ENCODE measurements at places on chromosomes 2 and 18.

GRCh38 chr2:70214953-70215549, 24.2 kb upstream of the C2orf42 start:
- DNase-seq, result no peak

GRCh38 chr2:1033069-1033468, 82.4 kb downstream of the SNTG2 start:
- DNase-seq, result no peak

DNA sequence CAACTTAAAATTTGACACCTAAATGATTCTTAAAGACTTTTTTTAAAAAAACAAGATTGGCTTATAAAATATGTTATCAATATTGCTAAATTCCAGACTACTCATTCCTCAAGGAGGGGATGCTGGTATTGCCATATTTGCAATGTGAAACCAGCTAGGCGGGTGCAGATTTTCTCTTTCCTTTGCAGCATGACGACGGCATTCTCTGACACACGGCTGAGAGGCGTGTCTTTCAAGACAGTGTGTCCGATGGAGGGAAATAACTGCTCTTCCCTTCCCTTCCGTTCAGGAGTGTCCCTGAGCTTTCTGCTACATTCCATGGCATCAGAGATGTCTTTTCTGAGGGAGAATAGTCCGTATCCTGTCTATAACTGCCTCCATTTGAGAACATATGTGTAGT, 38.2 kb upstream of the CNGA3 start:
- DNase-seq, result no peak

DNA sequence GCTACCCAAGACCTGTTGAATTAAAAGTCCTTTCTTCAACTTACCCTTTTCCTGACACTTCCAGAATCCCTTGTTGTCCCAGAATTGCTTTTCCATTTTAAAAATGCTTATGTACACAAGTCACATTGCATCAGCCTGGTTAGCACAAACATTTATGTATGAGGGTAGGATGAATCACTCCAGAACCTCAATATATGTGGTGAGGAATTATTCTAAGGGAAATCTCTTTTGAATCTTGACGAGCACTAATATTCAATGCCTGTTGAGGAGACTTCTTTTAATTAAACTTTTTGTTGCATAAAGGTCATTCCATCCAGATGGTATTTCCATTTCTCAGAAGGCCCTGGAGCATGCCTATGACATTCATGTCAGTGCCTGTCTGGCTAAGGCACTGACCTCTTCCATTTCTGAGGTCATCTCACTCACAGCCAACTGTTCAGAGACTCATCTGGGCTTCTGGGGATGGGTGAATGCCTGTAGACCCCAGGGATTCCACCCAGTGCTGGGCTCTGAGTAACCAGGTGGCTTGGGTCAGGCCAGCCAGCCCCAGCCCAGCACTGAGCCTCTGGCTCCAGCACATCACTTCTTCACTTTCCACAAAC, 28.2 kb downstream of the ACMSD start:
- no peak for DNase-seq

DNA sequence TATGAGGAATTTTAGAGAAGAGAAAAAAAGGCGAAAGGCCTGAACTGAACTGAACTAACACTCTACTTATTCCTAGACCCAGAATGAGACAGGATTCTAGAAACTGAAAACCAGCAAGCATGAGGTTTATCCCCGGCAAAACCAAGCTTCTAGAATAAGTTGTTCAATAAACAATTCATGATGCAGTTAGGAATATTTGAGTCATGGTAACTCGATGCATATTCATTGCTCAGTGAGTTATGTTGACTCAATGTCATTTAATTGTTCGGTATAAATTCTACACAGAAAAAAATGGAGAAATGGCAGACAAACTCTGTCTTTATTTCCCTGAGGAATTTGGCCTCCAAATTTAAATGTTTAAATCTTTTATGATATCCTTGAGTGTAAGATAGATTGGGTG, 321.5 kb downstream of the SATB2 start:
- no peak for DNase-seq

- no peak for DNase-seq
These were observed 60.1 kb downstream of the EMILIN2 start for GRCh38 chr18:2906704-2907549.

DNA sequence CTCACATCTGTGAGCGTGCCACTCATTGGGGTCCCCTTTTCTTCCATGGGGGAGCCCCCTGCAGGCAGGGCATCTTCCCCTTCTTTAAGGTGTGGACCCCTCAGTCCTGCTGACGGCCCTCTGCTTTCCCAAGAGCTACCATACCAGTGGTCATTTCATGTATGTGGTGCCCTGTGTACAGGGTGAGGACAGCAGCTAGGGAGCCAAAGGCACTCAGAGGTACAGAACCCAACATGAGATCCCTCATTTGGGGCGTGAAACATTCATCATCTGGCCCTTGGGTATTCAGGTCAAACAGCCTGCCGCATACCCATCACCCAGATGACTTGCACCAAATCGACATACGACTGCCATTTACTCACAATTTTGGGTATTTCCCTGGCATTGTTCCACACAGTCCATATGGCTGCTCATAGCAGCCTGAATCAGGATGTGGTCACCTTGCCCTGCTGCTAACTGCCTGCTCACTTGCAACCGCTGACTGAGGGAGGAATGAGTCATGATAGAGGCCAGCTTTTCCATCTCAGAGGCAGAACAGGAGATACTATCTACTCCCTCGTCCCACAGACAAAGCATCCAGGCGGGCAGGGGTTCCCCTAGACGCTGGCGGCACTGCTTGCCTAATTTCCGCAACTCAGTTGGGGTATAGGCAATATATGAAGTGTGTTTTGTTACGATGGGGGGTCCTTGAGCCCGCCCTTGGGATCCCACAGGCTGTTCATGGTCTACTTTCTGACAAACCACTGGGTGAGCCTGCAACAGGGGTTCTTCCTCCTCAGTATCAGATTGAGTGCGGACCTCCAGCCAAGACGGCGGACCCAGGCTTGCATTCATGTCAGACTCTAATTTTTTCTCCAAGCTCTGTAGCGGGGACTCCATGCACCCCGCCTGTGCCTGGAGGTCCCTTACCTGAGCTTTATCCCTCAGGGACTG, 228.6 kb downstream of the SATB2 start:
- peak; percentile 16 for DNase-seq

- DNase-seq, result no peak
These were observed 1.3 kb downstream of the CEP68 start for GRCh38 chr2:65057391-65058052.

GRCh38 chr18:46345181-46345465, 240.9 kb downstream of the HAUS1 start:
- no peak for DNase-seq

DNA sequence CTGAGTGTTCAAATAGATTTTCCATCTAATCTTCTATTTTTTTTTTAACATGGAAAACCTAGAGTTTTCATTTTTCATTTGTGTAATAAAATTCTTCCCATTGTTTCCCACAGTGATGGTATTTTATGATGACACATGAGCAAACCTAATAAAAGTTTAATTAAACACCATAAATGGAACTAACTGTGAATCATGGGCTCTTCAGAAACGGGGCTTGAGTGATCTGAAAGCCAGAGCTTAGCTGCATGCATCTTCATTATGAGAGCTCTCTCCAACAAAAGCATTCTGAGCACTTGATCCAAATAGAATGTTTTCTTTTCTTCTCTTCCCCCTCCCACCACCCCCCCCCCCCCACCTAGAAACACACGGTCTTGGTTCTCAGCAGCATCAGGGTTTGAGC, 82.1 kb upstream of the REV1 start:
- DNase-seq, result no peak

DNA sequence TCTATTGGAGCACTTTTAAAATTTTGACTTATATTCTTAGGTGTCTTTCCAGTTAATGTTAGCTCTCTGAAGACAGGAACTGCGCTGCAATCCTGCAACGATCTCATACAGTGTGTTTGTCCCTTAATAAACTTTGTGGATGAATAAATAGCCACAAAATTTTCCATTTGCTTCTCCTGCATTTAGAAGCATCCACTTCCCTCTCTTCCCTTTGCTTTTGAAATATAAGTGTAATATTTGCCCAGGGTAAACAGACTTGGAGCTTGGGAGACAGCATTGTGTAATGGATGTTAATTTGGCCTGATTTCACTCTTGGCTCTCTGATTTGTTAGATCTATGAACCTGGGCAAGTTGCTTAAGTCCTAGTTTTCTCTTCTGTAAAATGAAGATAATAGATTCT, 58.2 kb upstream of the CD28 start:
- DNase-seq, result no peak

DNA sequence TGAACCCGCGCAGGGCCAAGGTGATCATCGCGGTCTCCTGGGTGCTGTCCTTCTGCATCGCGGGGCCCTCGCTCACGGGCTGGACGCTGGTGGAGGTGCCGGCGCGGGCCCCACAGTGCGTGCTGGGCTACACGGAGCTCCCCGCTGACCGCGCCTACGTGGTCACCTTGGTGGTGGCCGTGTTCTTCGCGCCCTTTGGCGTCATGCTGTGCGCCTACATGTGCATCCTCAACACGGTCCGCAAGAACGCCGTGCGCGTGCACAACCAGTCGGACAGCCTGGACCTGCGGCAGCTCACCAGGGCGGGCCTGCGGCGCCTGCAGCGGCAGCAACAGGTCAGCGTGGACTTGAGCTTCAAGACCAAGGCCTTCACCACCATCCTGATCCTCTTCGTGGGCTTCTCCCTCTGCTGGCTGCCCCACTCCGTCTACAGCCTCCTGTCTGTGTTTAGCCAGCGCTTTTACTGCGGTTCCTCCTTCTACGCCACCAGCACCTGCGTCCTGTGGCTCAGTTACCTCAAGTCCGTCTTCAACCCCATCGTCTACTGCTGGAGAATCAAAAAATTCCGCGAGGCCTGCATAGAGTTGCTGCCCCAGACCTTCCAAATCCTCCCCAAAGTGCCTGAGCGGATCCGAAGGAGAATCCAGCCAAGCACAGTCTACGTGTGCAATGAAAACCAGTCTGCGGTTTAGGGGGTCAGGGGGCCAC, 897 bp downstream of the GPR45 start:
- no peak for DNase-seq

DNA sequence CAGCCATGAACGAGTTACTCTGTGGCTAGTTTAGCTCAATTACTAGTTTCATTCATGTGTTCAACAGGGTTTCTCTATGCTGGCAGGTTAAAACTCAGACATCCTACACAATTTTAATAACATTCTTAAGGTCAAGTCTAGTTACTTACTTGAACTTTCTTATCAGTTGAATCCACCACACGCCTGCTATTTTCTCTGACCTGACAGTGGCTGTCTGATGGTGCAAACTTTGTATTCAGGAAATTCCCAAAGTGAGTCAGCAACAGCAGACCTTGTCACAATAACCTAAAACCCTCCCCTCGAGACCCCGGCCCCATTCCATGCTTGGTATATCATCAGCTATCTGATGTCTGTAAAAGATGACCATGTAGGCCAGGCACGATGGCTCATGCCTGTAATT, 20.8 kb upstream of the CIDEA start:
- DNase-seq, result no peak

- no peak for DNase-seq
These were observed 13.2 kb downstream of the CPLX4 start for GRCh38 chr18:59305295-59305694.

- no peak for DNase-seq
These were observed 47.8 kb upstream of the MGAT5 start for GRCh38 chr2:134206031-134206430.

DNA sequence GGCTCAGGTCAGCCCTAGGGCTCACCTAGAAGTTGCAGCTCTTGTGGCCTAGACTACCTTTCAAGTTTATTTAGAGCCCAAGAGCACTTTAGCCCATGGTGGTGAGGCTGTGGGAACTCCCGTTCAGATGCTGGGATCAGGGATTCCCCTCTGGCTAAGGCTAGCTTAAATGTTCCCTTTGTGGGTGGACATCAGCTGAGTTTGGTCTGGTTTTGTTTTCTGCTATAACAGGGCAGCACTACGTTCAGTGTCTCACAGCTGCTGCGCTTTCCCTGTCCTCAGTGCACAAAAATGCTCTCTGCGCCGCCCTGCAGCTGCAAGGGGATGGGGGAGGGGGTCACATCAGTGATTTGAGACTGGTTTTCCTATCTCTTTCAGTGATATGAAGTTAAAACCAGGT, 170.5 kb upstream of the KCNJ3 start:
- no peak for DNase-seq

DNA sequence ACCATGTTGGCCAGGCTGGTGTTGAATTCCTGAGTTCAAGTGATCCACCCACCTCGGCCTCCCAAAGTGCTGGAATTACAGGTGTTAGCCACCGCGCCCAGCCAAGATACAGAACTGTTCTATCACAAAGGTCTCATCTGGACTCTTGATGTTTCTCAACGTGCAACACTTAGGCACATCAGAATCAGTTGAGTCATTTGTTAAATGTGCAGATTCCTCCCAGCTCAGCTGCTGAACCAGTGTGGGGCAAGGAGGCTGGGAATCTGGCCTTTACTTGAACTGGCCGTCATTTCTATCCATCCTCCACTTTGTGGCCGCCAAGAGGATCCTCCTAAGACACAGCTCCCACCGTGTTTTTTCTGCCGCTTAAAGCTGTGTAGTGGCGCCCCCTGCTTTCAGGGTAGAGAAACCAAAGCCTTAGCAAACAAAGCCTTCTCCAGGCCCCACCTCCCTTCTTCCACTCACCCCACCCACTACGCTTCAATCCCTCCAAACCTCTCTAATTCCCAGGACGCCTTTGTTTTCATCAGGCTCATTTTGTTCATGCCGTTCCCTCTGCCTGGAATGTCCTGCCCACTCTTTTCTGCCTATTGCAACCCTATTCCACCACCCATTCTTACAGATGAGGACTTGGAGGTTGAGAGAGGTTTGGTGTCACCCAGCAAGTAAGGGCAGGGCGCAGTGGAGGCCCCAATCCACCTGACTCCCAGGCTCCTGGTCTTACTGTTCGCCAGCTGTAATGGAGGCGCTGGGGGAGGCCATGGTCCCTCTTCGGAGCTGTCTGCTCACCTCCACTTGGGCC, 776 bp upstream of the SPEG start:
- peak; percentile 64 for DNase-seq

DNA sequence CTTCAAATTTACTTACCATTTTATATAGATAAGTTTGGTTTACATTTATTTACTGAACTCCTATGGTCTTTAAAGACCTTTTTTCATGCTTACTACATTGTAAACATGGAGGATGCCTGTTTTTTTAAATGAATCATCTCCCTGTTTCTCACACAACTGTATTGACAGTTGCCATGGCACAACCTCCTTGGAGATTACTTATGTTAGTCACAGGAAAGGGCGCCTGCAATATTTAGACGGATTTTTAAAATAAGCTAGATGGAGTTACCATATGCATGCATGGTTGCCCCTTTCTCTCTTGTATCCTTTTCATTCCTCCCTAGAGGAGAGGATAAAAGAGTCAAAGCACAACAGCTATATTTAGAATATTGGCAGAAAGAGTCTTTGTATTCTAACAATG, 34.8 kb upstream of the CCDC102B start:
- DNase-seq, result no peak

GRCh38 chr2:42755191-42755880, 8.6 kb downstream of the OXER1 start:
- DNase-seq, result peak; percentile 47

DNA sequence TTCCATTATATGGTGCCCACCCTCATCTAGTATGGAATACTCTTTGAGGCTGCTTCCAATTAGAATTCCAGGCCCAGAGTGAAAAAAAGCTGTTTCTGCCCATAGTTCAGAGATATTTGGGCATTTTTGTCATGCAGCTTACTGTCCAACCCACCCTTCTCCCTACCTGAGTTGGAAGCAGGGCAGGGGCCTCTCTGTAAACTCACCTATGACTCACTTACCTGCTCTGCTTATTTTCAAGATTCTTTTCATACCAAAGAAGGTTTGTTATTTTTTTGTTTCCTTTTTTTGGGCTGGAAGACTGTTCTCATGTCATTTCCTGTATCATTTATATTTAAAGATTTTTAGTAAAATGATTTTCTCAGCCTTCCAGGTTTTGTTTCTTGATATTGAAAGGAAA, 38.4 kb upstream of the PPP1R1C start:
- DNase-seq, result no peak

Data from fibroblast of the conjunctiva (primary cell).